ENCODE measurements at places on chromosomes 16 and 17.

DNA sequence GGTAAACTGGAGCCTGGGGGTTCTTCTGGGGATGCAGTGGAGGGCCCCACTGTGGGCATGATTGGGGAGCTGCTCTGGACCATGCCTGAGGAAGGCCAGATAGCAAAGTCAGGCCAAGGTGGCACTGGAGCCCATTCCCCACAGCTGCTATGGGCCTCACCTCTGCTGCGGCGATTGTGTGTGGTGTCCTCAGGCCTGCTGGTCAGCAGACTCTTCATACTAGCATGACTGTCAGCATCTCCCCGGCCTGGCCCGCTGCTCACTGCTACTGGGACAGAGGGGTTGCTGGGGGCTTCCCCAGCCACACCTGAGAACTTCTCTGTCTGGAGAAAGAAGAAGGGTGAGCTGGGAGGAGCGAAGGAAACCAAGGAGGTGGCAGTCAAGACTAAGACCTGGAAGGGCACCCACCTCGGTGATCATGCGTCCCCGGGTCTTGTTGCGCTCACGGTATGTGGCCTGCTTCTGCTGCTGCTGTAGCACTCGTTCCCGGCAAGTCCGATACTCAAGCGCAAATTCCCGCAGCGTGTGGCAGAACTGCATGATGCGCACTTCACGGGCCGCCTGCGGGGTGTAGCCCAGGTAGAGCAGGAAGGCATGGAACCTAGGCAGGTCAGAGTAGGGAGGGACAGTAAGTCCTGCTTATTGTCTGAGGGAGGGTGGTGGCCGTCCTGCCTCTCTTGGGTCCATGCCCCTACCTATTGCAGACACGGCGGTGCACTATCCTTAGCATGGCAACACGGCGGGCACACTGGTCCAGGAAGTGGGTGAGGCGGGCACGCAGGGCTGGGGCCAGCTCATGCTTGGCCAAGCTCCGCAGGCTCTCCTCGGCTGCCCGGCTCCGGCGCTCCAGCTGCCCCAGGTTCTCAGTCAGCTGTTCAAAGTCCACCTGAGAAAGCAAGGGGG is 3.2 kb downstream of the TMEM208 start:
- DNase-seq, result no peak

GRCh38 chr16:53563426-53563825 is 60.4 kb upstream of the AKTIP start:
- no peak for DNase-seq

DNA sequence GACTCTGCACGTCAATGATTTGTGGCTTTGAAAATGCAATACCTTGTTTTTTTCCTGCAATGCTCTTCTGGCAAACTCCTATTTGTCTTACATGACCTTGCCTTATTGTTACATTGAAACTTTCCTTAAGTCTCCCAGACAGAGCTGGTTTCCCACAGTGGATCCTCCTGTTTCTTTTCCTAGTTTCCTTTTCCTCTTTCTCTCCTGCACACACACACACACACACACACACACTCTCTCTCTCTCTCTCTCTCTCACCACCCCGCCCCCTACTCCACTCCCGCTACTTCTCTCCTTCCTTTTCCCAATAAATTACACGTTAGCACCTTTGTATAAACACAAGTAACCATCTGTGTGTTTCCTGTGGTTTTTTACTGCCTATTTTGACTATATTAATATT is 2.3 kb downstream of the ORC6 start:
- DNase-seq, result no peak

DNA sequence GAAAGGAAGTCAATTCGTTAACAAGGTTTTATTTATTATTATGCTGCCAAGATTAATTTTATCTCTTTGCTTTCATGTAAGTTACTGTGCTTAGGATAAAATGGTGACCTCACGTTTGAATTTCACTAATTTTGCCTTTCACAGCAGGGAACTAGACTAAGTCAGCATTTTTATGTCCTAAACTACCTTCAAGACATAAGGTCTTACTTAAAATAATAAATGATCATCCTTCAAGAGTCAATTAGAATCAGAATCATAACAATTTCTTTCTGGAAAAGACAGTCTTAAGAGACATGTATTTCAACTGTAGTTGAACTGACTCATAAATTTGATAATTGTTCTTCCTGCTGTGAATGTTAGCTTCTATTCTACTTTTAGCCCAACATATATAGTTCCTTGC is 893.8 kb downstream of the KCNJ2 start:
- no peak for DNase-seq

- DNase-seq, result no peak
Observed at GRCh38 chr16:19749571-19750080, 31.6 kb downstream of the IQCK start.

DNA sequence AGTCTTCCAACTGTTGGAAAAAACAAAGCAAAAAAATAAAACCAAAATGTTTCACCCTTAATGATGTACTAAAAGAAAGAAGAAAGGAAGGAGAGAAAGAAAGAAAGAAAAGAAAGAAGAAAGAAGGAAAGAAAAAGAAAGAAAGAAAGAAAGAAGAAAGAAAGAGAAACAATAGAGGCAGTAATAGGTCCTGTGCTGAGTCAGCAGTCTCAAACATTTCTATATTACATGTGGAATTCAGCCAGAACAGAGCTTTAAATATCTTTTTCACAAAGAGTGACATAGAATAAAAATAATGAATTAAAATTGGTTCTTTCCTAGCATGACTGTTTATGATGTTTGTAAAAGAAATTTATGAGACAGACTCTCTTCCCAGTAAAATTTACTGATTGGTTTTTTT is 1135.3 kb upstream of the CDH8 start:
- no peak for DNase-seq

Data from activated gamma-delta T cell treated with anti-CD3 and anti-CD28 coated beads, Interleukin-2, amount 50 U/mL, for 16 hours (primary cell).